HL-60 (cell line): ENCODE measurements at places on chromosomes 1 and 21.
A peak's percentile ranks its signal among the peaks of the same experiment; 100 is the strongest.

DNA sequence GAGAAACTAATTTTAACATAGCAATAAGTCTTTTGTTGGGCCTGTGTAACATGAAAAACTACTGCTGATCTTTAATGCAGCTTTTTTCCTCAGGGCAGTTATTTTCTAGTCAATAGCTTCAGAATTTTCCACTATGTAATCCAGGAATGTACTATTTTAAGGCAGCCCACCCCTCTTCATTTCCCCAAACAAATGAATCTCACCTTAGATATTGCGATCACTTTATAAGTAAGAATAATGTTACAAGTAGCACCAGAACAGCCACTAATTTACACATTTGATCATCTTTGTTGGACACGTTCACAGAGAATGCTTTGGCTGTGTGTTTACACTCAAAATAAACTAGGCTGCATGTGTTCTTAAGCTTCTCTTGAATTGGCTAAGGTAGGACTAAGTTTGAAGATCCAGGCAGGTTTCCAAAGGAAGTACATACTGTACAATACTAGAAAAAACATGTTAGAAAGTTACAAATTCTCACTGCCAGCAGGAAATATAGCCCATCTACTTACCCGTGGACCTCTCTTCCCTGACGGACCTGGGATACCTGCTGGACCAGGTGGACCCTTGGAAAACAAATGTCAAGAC is 41.7 kb downstream of the COL24A1 start:
- no peak for DNase-seq

- DNase-seq: no peak
These were observed 11.7 kb downstream of the CNIH4 start for GRCh38 chr1:224368409-224368808.

DNA sequence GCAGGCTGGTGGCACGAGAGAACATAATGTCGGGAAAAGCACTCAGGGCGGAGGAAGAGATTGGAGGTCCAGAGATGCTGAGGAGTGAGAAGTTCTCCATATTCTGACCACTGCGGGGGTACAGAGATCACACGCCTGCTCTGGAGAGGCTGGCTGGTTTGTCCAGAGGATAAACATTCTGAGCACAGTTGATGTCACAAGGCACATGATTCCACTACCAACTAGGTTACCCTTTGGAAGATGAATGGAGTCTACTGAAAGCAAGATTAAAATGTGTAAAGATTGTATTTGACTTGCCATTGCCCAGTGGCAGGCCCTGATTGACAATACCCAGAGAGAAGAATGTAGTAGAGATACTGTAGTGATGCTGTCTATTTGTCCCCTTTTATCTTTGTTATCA is at the start of gene SPATA46:
TSS of gene SPATA46 (minus strand) at position 164 of the 400 bp plus-strand sequence. CDS start at position 100, 64 bp downstream.
- no peak for DNase-seq

DNA sequence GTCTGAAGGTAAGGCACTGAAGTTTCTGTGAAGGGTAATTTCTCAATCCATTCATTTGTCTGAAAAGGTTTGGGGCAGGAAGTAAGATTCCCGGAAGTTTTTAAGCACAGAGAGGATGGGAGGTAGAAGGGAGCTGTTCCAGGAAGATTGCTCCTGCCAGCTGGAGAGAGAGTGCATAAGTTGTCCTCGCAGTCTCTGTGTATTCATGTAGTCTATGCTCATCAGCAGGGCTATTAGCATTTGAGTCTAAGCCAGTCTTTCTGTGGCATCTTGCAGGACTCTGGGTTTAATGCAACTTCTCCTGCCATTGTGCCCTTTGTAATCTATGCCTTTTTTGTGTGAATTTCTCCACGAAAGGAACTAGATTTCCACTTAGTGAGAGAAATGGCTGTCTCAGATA is 140.8 kb upstream of the FGGY start:
- no peak for DNase-seq

GRCh38 chr1:56363007-56363770 is 216.2 kb downstream of the PLPP3 start:
- DNase-seq: no peak

GRCh38 chr21:35005560-35006224 is 43.4 kb downstream of the RUNX1 start:
- no peak for DNase-seq

DNA sequence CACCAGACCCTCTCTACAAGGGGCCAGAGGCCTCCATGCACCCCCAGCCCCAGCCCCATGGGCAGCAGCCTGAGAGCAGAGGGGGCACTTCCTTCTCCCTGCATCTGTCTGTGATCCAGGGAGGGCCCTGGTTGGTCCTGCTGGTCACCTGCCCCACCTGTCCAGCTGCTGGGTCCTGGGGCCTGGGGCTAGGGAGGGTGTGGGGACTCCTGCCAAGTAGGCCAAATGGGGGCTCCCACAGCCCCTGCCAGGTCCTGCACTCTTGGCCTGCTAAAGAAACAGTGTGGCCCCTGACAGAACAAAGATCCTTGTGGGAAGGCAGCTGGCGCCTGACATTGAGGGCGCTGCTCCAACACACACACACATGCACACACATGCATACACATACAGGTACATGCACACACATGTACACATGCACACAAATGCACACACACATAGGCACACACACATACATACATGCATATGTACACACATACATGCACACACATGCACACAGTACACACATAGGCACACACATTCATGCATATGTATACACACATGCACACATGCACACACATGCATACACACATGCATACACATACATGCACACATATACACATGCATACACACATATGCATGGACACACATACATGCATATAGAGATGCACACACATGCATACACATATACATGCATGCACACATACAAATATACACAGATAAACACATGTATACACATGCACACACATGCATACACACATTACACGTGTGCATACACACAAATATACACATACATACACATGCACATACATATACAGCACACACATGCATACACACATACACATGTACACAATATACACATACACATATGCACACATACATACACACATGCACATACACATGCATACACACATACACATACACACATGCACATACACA is 49.9 kb downstream of the TRPM2 start:
- DNase-seq: no peak

GRCh38 chr1:23639460-23640095 is 52.0 kb upstream of the RPL11 start:
- no peak for DNase-seq

DNA sequence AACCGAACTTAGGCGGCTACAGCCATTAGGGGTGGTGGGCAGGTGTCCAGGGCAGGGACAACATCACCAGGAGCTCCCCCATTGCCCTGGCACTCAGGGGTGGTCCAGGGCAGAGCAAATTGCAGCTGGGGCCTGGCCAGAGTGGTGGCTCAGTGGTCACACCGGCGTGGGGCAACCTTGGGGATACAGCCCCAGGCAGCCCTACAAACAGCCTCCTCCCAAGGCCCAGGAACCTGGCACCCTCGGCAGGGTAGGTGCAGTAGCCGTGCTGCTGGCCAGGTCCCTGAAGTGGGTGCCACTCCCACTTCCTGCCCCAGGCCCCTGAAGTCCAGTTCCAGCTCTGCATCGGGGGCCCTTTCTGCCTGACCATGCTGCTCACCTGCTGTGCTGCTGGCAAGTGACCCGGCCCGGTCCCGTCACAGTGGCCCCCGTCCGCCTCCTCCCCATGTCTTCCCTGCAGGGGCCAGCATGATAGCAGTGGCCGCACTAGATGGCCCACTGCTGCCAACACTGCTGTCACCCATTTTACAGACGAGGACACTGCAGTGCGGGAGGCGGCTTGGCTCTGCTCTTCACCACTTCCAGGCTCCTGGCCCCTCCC is 712.8 kb downstream of the MATN1 start:
- DNase-seq: no peak

DNA sequence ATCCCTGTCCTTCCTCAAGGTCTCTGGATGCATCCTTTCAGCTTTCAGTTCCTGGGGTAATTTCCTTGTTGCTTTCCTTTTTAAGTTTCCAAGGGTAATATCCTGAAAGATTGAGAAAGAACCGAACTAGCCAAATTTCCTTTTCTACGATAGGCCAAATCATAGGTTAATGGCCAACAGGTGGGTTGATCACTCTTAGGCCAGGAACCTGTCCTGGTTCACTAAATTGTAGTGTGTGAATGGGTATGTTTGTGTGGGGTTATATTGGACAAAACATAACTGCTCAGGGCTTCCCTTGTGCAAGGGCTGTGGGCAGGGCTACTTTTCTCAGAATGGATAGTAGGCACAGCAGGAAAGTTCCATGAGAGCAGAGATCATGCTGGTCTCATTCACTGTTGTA is 17.1 kb downstream of the UBE2T start:
- no peak for DNase-seq

DNA sequence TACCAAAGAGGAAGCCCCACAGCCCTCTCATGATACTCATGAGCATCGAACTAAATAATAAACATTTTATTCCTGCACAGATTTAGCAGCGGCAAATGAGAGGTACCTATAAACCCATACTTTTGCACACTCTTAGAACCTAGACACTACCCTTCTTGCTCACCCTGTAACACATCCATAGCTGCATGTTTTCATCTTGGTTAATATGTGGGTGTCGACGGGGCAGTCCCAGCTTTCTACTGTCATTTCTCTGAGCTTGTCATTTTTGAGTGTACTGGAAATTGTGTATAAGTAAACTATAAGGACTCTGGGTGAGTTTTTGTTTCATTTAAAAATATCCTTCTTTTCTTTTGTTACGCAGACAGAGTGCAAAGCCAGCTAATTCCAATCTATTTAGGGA is 25.5 kb downstream of the OVGP1 start:
- DNase-seq: no peak

- no peak for DNase-seq
These were observed 134.1 kb upstream of the ADGRL2 start for GRCh38 chr1:81666586-81666985.

- no peak for DNase-seq
These were observed 309.9 kb downstream of the ADGRL2 start for GRCh38 chr1:82110366-82111254.

DNA sequence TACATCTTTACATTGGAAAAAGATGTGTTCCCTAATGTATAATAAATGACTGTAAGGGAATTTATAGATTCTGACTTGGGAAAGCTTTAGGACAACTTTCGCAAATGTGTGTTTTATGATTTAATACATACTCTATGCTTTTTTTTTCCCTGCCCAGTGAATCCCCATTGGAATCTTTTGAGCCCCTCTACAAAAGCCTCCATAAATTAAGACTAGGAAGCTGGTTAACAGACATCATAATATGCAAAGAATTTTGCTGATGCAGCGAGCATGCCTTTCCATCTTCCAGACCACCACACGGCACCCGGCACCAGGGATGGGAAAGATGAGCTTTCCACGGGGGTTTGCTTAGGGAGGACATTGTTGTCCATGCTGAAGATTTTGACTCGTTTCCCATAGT is 156.1 kb upstream of the IVNS1ABP start:
- no peak for DNase-seq

- peak; percentile 30 for DNase-seq
These were observed 10.3 kb downstream of the PLA2G4A start for GRCh38 chr1:186839041-186839400.

DNA sequence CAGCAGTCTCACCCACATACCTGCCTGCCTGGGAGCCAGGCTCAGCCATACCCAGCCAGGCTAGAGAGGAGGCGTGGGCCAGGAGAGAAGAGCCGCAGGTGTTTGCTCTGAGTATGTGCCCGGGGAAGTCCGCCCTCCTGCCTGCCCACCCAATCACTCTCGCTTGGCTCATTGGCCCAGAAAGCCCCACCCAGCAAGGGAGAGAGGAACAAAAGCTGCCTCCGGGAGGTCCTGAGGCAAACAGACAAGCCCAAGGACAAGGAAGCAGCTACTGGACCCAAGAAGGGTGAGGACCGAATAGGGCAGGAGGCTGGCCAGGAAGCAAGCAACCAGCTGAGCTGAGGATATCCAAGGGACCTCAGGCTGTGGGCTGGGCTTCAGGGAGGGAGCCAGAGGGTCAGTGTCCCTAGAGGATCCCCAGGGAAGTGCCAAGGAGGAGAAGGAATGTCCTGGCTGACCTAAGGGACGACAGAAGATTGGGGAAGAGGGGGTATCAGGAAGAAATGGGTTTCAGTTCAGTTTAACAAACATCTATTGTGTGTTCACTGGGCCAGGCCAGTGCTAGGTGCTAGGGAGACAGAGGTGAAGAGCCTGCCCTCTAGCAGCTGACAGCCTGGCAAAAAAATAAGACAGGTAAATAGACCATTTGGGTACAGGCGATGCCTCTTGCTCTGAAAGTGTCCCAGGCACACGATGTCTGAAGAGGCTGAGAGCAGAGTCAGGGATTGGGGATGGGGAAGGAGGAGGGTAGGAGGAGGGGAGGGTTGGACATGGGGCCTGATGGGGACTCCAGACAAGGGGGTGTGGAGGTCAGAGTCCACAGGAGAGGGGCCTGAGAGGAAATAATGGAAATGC is at the start of gene GJB4:
TSS of gene GJB4 (plus strand) at position 238 of the 855 bp plus-strand sequence. CDS start 1,515 bp downstream, outside the sequence.
- DNase-seq: no peak

DNA sequence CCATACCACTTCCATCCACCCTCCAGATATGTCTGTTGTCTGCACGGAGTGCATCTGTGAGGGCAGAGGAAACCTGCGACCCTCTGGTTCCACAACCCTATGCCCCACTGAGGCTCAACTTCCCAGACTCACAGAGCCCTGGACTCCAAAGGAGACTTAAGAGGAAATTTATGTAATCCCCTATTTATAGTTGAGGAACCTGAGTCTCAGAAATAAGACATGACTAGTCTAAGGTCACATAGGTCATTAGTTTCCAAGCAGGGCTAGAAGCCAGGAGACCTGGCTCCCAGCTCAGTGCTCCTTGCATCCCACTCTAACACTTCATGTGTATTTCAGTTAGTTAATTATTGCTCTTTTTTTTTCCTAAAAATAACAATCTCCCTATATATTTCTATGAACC is 15.7 kb upstream of the LEMD1 start:
- no peak for DNase-seq

GRCh38 chr1:212671342-212672031 is 28.2 kb downstream of the BATF3 start:
- peak; percentile 65 for DNase-seq

GRCh38 chr1:34695580-34695979 is 59.3 kb upstream of the GJB5 start:
- DNase-seq: no peak

DNA sequence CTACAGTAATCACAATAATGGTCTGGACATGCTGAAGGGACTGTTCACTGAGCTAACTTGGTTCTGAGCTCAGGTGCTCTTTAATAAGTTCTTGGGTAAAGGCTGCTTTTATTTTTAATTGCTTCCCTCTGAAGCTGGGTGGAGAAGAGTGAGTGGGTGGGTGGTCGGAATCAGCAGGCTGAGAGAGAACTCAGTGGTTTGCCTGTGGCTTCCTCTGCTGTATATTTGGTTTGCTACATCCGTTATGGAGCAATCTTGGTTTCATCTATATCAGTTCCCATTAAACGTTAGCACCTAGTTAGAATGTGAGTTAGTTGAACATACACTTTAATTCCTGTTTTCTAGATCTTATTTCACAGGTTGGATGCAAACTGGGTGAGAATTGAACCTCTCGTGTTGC is 23.3 kb downstream of the CNIH4 start:
- DNase-seq: peak; percentile 62
